ENCODE measurements at places on chromosomes 12 and 14.

DNA sequence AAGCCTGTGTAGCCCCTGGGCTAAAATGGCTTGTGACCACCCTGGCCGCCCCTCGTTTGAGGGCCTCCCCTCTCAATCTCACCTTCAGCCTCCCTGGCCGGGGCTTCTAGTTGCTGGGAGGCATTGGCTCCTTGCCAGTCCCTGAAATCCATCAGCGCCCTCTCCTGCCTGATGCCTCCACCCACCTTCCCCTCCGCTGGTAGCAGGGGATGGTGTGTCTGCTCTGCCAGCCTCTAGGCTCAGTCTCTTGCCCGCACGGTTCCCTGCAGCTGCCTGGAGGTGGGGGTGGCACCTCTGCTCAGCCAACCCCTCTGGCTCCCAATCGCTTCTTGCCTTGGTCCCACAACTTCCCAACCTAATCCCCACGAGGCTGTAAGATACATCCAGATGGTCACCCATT is 167.9 kb downstream of the PHETA1 start:
- no peak for DNase-seq

DNA sequence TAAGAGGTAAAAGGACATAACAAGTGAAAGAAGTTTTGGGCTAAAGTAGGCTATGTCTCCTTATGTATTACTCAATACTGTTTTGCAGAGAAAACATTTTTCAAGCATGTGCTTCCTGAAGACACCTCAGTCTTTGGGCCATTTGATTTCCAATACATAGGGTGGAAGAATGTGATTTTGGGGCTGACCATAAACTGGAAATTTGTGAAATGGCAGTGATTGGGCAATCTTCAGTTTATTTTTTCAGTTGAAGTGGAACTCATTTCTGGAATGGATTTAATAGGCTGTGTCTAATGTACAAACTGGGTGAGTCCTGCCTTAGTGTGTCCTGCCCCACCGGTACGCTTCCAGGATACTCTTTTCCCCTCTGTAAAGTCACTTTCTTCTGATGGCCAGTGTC is 2.8 kb upstream of the ACADS start:
- no peak for DNase-seq

- peak; percentile 46 for DNase-seq
Measured at GRCh38 chr14:58805605-58806409, 168.0 kb downstream of the DACT1 start.

GRCh38 chr12:124861898-124862676 is 1.6 kb downstream of the SCARB1 start:
- DNase-seq: no peak

GRCh38 chr14:54094765-54095164 is 138.1 kb upstream of the BMP4 start:
- DNase-seq: no peak

- DNase-seq: no peak
Measured at GRCh38 chr14:81473456-81474147, 60.1 kb downstream of the SEL1L start.

DNA sequence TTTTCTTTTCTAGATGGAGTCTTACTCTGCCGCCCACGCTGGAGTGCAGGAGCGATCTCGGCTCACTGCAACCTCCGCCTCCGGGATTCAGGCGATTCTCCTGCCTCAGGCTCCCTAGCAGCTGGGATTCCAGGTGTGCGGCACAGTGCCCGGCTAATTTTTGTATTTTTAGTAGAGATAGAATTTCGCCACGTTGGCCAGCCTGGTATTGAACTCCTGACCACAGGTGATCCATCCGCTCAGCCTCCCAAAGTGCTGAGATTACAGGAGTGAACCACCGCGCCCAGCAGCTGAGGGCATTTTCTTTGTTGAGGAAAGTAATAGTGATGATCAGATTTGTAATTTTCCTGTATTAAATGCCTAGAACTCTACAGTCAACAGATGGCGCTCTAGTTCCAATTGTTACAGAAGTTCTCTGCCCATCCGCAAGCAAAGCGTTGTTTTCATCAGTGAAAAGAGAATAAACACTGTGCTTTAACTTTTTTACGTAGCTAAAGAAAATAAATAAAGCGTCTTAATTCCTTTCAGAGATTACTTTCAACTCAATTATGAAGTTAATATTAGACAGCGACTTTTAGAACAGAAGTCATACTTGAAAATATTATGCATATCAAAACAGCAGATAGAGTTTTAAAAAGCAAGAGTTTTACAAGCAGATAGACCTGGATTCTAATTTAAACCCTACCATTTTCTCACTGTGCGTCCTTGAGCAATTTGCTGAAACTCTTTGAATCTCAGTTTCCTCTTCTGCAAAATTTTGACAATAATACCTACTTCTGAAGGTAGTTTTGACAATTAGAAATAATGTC is 335.1 kb downstream of the DUSP6 start:
- DNase-seq: peak; percentile 76

DNA sequence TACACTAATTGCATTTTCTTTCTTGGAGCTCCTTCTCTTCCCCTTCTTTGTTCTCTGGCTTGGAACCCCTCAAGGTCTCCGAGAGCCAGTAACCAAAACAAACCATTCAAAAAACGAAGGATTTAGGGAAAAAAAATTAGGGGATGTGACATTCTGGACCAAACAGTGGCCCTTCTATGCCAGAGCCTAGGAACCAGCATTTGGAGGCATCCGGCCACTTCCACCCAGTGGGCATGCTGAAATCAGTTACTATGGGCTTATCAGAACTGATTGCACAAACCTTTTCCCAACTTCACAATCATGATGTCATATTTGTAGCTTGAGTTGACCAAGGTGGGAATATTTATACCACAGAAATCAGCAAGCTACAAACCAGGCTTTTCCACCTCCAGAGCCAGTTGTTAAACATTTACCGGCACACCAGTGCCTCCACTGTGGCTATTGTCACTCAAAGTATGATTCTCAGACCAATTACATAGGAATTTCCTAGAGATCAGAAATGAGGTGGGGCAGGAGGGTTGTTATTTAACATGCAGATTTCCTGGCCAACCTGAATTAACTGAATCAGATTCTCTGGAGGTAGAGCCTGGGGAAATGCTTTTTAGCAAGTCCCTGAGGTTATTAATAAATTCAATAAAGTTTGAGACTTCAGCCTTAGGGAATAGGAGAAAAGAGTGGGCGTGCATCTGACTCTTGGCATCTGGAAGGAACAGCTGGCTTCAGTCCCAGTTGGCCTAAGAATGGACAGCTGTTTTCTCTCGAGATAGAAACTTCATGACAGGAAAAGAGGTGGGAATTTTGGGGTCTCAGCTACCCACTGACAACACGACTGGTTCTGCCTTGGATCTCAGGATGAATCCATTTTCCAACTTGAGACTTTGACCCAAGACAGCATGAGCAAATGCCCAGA is 273.9 kb downstream of the ZFP36L1 start:
- DNase-seq: no peak

- DNase-seq: no peak
Measured at GRCh38 chr14:104863131-104863862, 1.8 kb upstream of the CEP170B start.
